T-helper 17 cell (primary cell): ENCODE measurements at places on chromosomes 2 and 18.
A peak's percentile ranks its signal among the peaks of the same experiment; 100 is the strongest.

DNA sequence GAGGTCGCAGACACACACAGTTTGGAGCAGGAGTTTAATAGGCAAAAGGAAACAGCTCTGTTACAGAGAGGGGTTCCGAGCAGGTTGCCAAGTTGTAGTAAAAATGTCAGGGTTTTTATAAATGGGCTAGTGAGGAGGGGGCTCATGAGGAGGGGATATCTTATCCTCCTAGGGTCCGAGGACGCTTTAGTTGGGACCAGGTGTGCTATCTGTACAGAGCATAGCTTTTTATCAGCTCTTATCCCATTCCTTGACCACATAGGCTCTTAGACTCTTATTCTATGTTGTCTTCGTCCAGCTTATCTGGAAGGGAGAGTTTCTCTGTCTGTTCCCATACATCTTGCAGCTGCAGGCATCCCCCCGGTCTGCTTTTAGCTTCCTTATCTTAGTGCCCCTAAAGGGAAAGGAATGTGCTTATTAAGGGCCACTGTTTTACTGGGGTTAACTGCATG, 44.7 kb downstream of the PDK1 start:
- no peak for DNase-seq

DNA sequence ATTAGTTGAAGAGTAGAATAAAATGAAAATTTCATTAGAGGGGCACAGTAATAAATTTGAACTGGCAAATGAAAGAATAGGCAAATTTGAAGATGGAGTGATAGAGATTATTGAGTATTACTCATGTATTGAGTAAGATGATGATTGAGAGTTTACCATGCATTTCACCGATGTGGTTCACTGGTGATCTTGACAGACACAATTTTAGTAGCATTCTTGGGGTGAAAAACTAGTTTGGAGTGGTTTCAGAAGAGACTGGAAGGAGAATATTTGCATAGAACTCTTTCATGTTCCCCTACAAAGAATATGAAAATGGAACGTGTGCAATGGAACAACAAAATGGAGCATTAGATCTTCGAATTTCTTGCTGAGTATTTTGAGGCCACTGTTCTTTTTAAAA, 121.4 kb downstream of the ASXL3 start:
- no peak for DNase-seq

GRCh38 chr2:226087505-226088365, 688.2 kb downstream of the NYAP2 start:
- DNase-seq = no peak

DNA sequence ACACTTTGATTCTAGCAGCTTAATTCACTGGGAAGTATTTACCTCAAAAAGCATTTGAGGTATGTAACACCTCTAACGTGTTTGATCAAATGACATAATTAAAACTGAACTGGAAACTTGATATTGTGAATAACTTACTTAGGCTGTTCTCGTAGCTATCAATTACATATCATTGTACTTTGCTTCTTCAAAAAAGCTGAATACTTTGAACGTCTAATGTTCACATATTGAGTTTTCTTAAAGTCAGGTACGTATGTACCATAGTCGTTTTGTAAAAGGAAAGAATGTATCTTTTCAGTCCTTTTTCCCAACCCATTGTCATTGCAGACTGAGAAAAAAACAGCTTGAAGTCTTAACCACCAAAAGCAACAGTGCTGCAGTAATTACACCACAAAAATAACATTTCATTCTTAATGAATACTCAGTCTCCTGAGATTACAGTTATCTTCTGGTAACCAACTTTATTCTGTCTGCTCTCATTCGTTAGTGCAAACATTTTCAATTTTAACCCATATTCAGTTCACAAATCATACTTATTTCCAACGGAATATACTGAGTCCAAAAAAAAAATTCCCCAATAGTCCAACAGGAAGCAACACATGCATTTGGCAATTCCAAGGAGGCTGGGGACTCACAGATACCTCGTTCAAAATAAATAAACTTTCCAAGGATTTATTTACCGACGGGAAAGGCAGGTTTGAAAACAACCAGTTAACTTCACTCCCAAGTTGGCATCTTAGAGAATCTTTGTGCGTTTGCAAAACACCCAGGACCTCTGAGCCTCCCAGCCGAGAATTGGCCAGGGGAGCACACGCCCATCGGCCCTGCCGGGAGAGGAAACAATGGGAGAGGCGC, 1.1 kb downstream of the CHN1 start:
- DNase-seq = no peak

GRCh38 chr2:11309706-11310105, 34.7 kb downstream of the ROCK2 start:
- DNase-seq = no peak

GRCh38 chr2:238238766-238239542, 884 bp downstream of the HES6 start:
- peak; percentile 24 for DNase-seq

DNA sequence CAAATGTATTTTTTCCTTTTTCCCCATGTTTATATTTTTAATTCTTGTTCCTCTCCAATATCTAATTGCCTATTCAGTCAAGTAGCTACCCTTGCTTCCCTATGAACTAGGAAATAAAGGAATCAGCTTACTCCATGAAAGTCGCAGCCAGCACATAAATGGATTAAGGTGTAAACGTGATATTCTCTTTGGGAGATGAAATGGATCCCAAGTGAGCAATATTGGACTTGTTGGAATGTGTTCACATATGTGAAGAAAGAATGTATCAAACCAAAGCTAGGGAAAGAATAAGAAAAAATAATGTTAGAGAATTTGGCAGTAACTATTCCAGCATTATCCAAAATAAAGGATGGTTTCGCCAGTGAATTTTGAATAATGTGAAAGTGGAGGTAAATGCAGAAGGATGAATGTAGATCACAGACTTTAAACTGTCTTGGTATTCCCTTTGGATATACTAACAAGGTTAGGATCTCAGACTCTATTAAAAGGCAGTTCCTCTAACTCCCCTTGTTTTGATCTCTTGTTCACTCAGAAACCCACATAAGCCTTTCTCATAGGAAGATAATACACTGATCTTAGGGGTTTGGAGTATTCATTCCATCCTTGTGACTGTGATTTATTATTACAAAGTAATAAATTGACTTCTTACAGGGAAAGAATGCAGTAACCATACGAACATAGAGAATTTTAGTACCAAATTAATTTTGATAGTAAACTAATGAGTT, 208.1 kb downstream of the BABAM2 start:
- no peak for DNase-seq

GRCh38 chr2:190867212-190867611, 13.4 kb upstream of the GLS start:
- DNase-seq = no peak

DNA sequence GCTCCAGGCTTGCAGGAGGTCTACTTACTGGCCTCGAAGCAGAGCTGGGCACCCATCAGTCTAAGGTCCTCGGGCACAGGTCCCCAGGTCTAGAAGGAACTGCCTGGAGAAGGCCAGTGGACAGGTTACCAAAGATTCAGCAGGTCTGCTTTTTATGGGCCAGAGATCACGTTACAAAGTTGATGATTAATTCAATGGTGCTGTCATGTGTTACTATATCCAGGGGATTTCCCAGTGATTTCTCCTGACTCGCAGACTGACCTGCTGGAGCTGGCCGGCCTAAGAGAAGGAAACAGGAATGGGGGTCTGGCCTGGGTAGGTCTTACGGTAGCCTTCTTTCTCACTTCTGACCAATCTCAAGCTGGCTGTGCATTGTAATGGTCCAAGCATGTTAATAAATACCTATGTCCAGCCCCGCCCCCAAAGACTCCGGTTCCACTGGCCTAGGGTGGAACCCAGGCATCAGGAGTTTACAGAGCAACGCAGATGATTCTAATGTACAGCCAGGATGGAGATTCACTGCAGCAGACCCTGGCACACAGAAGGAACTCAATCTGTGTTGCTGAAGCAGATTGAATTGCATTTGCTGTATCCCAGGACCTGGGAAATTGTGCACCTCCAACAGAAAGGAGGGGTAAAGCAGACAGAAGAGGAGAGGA, at the start of gene NEURL3:
Gene NEURL3 (minus strand): TSS at position 127 of the 659 bp plus-strand sequence. CDS start 71 bp downstream, at position 56.
- no peak for DNase-seq

DNA sequence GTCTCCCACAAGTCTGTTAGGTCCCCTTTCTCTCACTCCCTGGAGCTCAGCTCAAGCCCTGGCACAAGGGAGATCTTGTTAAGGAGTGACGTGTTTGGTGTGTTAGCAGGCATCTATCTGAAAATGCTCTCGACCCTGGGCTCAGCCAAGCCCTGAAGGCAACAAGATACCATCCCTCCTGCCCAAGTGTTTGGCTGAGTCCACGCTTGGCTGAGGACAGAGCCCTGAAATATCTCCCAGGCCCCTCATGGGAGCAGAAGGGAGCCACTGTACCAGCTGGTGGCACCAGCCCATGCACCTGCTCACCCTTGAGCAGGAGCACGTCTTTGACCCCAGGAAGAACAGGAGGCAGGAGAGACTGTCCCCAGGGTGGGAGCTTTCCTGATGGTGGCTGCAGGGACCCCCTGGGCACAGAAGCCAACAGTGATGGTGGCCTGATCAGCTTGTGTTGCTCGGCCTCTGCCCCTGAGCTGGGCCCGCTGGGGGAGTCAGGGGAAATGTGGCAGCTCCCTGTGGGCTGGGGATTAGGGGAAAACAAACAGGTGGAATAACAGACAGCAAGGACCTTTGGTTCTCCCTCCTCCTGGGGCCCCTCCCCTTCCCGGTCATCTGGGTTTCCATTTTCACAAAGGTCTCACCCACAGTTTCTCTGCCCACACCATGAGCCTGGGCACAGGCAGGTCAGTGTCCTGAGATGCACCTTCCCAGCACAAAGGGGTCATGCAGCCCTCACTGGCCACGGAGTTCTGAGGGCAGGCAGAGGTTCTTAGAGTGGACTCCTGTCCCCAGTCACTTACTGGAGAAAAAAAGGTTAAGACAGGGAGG, 91.6 kb downstream of the RHOB start:
- DNase-seq = no peak

- no peak for DNase-seq
Measured at GRCh38 chr2:85514323-85514722, 24.6 kb upstream of the MAT2A start.

DNA sequence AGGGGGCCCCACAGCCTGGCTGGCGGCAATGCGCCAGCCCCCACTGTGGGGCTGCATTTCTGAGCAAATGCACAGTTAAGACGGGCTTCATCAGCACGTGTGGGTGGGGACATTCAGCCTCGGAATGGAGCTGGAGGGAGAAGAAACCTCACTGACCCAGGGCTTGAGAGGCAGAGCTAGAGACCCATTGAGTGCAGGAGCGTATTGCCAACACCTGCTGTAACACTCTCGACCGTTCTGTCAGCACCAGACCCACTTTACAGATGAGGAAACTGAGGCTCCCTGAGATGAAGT, 200.9 kb upstream of the RAB6C start:
- DNase-seq = no peak
